ENCODE measurements at places on chromosomes 1 and 21.

DNA sequence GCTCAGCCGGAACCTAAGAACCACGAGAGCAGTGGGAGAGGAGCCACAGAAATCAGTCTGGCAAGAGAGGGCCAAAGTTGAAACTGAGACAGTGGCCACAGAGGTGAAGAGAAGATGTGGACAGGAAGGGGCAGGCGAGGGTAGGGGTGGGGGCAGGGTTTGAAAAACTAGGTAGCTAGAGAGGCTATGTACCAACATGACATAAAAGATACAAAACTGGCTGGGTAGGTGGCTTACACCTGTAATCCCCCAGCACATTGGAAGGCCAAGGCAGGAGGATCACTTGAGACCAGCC, 28.4 kb upstream of the TIAM1 start:
- no peak for DNase-seq

GRCh38 chr1:152501704-152502103, 8.9 kb upstream of the LCE5A start:
- DNase-seq, result no peak

- no peak for DNase-seq
Observed at GRCh38 chr1:197813741-197814140, 38.5 kb upstream of the DENND1B start.

GRCh38 chr21:31531967-31532366, 127.5 kb upstream of the SOD1 start:
- DNase-seq, result no peak

GRCh38 chr1:17572264-17572985, 32.9 kb downstream of the ARHGEF10L start:
- DNase-seq, result no peak

DNA sequence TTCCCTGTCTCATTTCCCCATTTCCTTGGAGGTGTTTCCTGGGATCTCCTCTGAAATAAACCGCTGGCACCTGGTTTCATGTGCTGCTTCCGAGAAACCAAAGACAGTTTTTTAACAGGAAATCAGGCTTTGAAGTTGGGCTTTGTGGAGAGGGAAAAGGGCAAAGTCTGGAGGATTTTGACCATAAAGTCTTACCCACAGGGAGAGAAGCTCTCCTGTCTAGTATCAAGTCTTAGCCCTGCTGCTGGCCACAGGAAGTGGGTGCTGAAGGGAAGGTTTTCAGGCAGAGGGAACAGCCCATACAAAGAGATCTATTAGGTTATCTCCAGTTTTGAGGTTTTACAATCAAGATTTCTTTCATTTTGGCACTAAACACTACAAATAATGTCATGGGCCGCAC, 29.3 kb downstream of the SLC5A9 start:
- no peak for DNase-seq

DNA sequence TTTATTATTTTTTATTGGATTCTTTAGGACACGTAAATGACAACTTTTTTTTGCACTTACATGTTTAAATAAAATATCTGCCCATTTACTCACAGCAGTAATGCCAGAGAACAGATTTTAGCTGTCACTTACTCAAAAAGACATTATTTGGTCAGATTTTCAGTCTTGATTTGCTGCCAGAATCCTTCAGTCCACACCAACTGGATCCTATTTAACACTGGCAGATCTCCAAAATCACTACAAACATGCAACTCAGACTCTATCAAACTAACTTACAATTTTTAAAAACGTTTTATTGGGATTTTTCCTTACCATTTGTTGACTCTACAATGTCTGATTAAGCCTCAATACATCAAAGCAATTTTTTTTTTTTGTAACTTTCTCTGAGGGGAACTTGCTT, 11.1 kb downstream of the ATP6V1G3 start:
- no peak for DNase-seq

DNA sequence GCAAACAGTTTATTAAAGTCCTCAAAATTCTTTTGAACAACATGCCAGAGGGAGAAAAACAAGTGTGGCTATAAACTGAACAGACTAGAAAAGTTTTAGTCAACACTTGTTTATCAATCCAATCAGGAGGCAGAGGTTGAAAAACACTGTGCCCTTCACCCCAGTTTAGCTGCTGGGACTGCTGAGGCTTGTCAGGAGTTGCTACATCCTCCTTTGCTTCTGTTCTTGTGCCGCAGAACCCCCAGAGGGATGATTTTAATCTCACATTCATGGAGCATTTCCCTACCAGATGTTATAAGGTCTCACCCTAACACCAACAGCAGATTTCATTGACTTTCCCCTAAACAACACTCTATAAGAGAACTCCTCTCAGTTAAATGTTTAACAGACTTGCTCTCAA, 321.2 kb downstream of the VAV3 start:
- no peak for DNase-seq

DNA sequence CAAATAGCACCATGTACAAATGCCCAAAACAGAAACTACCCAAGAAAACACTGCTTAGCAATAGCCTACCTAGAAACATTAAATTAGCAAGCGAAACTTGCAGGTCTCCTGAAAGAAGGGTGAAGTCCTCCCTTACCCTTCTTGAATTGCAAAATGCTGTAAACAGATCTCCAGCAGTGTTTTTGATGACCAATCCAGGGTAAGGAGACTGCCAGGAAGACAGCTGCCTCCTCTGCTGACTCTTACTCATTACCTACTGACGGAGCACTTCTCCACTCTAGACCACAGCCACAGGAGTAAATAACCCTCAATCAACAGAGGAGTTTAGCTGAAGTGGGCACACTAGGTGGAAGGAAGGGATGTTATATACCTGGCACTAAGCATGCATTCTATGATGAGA, 32.2 kb upstream of the GADD45A start:
- DNase-seq, result no peak

DNA sequence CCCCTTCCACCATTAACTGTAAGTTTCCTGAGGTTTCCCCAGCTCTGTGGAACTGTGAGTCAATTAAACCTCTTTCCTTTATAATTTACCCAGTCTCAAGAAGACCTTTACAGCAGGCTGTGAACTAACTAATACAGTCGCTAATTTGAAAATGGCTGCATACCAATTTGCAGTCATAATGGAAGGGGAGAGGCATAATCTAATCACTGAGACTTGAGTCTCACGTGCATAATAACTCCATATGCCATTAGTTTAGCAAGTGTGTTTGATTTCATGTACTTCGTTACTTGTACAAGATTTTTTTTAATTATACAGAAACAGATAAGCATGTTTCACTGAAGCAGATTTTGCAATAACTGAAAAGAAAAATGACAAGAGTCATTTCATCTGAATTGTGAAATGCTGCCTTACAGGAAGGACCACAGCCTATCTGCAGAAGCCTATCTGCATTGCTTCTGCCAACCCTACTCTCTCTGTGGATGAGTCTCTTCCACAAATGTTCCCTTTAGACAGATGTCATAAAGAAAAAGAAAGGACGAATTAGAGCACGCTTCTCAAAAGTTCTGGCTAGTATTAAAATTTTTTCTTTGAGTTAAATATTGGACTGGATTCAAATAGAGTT, 99.1 kb downstream of the PTGER3 start:
- DNase-seq, result no peak

DNA sequence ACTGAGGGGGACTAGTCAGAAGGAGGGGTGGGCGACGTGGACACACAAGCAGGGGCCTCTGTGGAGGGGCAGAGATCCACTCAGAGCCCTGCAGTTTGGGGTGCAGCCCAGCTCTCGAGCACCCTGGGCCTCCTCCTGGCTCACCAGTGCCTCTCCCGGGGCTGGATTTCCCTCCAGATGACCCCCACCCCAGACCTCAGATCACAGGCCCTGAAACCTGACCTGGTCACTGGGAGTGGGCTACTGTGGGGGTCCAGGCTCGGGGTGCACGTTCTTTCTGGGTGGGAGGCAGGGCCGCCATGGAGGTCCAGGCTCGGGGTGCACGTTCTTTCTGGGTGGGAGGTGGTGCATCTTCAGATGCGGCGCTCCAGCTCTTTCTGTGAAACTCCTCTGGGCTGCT, 10.3 kb upstream of the LHX4 start:
- no peak for DNase-seq

DNA sequence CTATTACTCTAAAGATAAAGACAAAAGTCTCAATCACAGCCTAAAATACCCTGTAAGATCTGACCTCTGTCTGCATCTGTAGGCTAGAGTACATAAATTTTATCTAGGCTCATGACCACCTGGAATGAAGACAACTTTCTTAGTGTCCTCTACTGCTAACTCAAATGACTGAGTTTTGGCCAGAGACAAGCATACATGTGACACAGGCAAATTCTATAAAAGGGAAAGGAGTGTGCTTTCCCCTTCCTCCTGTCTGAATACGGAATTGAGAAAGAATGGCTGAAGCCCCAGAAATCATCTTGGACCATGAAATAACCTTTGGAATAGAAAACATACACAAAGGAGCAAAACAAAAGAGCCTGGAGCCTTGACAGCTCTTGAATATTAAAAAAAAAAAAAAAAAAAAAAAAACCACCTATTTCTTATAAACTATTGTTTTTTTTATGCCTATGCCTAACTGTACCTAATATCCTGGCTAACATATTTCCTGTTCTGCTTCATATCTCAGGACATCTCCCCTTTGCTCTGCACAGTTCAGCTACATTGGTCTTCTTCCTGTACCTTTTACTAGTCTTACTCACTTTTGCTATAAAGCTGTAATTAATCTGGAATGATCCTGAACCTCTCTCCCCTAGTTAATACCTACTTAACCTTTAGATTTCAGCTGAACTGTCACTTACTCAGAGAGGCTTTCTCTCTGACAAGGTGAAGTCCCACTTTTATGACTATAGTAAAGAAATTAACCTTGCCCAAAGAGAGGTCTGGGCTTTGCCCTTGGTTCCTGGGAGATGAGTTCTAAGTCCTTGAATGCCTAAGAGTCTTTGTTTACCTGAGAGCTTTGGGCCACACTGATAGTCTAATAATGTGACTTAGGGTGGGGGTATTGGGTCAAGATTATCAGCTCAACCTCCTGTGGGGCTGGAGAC, 16.1 kb downstream of the UCHL5 start:
- DNase-seq, result no peak

- no peak for DNase-seq
Observed at GRCh38 chr1:26003756-26004155, 5.9 kb upstream of the PAFAH2 start.

- no peak for DNase-seq
Observed at GRCh38 chr1:230771773-230772354, 24.7 kb downstream of the CAPN9 start.

DNA sequence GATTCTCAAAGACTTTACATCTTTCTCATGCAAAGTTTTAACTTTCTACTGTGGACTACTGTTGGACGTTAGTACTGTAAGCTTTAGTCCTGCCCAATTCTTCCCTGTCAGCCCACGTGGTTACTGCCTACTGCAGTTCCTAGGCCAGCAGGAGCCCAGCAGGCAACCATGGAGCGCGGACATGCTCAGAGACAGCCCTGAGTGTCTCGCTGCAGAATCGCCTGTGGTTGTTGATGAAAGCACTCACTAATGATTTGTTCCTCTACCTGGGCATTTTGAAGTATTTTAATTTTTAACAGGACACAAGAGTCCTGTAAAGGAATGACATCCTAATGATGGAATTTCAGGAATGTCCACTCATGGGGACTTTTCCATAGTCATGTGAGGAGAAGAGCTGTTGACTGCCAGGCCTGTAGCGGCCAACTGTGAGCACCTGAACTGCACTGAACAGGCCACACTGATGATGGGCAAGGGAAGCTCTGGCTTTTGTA, 44.1 kb downstream of the PGBD5 start:
- no peak for DNase-seq

DNA sequence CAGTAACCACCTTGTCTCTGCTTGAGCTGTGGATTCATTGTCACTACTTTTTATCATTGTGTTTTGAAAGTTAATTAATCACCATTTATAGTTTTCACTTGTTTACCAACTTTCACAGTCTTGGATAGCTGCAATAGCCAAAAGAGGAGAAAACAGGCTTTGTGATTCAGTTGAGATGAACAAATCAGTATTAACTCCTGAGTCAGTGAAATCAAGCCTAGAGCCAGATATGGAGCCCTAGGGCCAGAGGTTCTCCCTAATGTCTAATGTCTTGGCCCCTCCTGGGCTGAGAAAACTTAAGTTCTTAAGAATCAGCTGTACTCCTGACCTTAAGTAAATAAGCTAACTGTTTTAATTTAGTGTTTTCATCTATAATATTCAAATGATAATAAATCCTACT, 228.8 kb downstream of the DNM3 start:
- no peak for DNase-seq

GRCh38 chr1:6435547-6435946, 11.0 kb downstream of the ESPN start:
- DNase-seq, result no peak

GRCh38 chr1:224203243-224204016, 20.4 kb downstream of the DEGS1 start:
- no peak for DNase-seq

- no peak for DNase-seq
Observed at GRCh38 chr1:25754470-25755181, 45.4 kb upstream of the SELENON start.

DNA sequence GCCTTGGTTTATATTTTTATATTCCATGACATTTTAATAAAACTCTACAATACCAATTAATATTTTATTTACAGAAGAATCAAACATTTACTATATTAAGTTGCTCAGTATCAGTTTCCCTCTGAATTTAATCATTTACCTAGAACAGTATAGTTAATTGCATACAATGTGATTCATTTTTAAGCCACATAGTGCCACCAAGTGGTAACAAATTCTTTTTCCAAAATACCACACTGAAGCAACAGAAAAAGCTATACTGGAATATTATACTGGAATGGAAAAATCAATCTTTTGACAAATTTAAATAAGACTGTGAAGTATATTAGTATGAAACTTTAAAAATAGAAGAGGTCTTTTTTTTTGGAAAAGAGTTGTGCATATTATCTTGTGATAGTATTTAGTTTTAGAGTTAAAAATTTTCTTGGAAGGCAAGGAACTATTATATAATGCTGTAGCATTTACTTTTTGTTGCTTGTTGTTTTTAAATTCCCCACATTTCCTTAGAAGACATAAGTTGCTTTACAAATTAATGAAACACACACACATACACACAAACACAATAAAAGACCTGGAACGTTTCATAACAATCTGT, 57.3 kb downstream of the ZNF644 start:
- DNase-seq, result no peak

- DNase-seq, result no peak
Observed at GRCh38 chr1:78691995-78692747, 42.5 kb downstream of the IFI44 start.

- DNase-seq, result no peak
Observed at GRCh38 chr1:241269116-241269515, 87.9 kb downstream of the RGS7 start.

- no peak for DNase-seq
Observed at GRCh38 chr1:41749991-41750745, 168.6 kb downstream of the HIVEP3 start.

DNA sequence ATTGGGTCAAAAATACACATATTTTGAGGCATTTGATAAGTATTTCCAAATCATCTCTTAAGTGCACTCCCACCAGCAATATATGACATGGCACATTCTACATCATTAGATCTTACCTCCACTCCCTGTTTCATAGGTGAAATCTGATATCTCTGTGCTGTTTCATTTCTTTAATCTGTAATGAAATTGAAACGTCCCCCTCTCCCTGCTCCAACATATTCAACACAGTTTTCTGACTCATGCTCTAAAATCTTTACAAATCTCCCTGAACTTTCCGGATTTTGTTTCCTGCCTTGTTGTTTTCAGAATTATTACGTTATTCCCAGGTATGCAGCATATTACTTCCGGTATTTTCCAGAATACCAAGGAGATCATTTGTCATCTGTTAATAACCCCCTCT, 66.1 kb upstream of the AKT3 start:
- DNase-seq, result no peak

Data from stimulated activated CD4-positive, alpha-beta T cell treated with anti-CD3 and anti-CD28 coated beads, Interleukin-2, amount 100 ng/mL, for 4 hours (primary cell).